ENCODE measurements at places on chromosomes 7 and 10.

- no peaks in the 10 kb centered on the region for H3K27me3 ChIP-seq
- H3K27ac ChIP-seq: no peak overlapping the region
- H3K36me3 ChIP-seq: no peaks in the 10 kb centered on the region
Observed at GRCh38 chr10:69757553-69758309, 44.0 kb upstream of the COL13A1 start.

- no peaks in the 10 kb centered on the region for H3K36me3 ChIP-seq
- peaks cover 5% of the 10 kb centered on the region for H3K4me1 ChIP-seq
- no peak overlapping the region for H3K27ac ChIP-seq
- no peak overlapping the region for H3K4me3 ChIP-seq
- DNase-seq: no peak
- peaks cover 53% of the 10 kb centered on the region for H3K27me3 ChIP-seq
Observed at GRCh38 chr7:103990991-103991390, 1.5 kb upstream of the RELN start.

GRCh38 chr10:58502956-58503355 is 9.7 kb upstream of the BICC1 start:
- no peaks in the 10 kb centered on the region for H3K27me3 ChIP-seq
- H3K4me3 ChIP-seq: no peak overlapping the region
- no peak for DNase-seq
- no peaks in the 10 kb centered on the region for H3K4me1 ChIP-seq
- H3K36me3 ChIP-seq: no peaks in the 10 kb centered on the region
- H3K27ac ChIP-seq: no peak overlapping the region

DNA sequence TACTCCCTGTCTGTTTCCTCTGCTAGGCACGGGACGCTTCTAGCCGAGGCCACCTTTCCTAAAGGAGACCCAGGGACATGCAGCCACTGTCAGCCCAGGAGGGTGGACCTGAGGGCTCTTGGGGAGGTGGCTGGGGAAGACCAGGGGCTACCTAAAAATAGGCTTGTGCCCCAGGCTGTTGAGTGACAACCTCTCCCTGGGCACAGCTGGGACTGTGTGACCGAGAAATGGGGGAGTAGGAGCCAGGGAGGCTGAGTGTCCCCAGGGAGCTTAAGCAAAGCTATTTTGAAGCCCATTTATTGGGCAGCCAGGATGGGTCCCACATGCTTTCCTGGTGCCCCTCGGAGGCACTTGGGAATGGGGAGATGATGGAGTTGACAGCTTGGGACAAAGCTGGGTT is 63.8 kb downstream of the CALML3 start:
- H3K36me3 ChIP-seq: no peaks in the 10 kb centered on the region
- H3K27ac ChIP-seq: no peak overlapping the region
- no peak overlapping the region for H3K4me3 ChIP-seq
- H3K4me1 ChIP-seq: peaks cover 5% of the 10 kb centered on the region

DNA sequence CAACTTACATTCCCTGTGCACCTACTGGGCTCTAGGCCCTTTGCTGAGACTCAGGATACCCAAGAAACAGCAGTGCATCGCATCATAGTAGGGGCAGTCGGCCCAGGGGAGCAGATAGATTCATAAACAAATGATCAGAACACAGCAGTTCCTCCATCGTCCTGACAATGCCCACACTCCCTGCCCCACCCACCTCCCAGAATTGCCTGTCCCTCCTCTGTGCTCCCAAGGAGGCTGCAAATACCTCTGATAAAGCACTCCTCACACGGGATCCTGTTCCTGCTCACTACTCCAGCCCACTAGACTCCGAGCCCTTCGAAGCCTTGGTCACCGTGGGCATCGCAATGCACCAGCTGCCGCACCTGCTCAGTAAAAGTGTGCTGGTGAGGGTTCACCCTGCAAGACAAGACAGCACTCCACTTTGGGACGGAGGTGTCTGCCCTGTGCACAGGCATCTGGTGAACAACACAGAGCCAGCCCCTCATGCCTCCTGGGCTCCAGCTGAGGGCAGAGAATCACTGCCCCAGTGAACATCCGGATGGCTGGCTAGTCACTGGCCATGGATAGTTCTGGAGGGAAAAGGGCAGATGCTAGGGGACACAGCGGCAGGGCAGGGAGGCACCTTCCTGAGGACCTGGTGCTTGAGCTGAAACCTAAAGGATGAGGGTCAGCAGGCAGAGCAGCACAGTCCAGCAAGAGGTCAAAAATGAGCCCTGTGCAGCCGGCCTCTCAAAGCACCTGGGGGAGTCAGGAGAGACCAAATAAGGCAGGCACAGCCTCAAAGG is 60.7 kb downstream of the TNS3 start:
- H3K4me3 ChIP-seq: no peak overlapping the region
- DNase-seq: no peak
- no peak overlapping the region for H3K27ac ChIP-seq
- no peaks in the 10 kb centered on the region for H3K4me1 ChIP-seq
- H3K27me3 ChIP-seq: peaks cover 3% of the 10 kb centered on the region
- no peaks in the 10 kb centered on the region for H3K36me3 ChIP-seq

- H3K27ac ChIP-seq: no peak overlapping the region
- no peaks in the 10 kb centered on the region for H3K27me3 ChIP-seq
- no peaks in the 10 kb centered on the region for H3K36me3 ChIP-seq
- no peak for DNase-seq
- H3K4me1 ChIP-seq: no peaks in the 10 kb centered on the region
- H3K4me3 ChIP-seq: no peak overlapping the region
Observed at GRCh38 chr7:20193242-20193777, 23.9 kb downstream of the MACC1 start.

DNA sequence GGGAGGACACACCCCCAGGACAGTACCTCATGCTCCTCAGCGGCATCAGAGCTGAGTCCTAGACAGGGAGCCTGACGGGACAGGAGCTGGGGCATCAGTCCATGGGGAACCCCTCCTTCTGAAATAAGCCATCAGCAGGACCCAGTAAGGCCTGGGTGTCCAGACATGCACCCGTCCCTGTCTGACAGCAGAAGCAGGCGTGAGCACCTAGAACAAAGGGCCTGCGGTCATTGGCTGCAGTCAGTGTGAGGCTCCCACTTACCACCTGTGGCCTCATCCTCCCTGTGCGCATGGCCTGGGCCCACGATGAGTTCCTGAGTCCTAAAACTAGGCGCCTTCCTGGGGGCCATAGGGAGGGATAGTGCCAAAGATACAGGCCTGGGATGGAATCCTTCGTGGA is 484.7 kb downstream of the PTPRN2 start:
- H3K27ac ChIP-seq: no peak overlapping the region
- H3K27me3 ChIP-seq: peaks cover 4% of the 10 kb centered on the region
- no peak overlapping the region for H3K4me3 ChIP-seq
- DNase-seq: no peak
- no peaks in the 10 kb centered on the region for H3K4me1 ChIP-seq

DNA sequence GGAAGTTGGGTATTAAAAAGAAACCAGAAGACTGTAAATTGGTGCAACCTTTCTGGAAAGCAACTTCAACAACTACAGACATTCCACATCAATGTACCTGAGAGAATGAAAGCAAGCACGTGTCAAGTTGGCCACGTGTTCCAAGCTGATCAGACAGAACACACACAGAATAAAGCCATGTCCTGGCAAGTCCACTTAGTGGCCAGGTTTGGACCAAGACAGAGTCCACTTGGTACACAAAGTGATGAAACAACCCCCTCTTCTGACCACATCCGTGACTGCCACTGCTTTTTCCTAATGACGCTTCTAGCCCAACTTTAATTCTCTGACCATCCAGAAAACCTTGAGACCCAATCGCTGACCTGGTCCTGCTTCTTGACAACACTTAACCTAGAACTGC is 109.4 kb downstream of the ABLIM1 start:
- no peak overlapping the region for H3K27ac ChIP-seq
- H3K4me1 ChIP-seq: peaks cover 53% of the 10 kb centered on the region
- H3K36me3 ChIP-seq: no peaks in the 10 kb centered on the region
- no peaks in the 10 kb centered on the region for H3K27me3 ChIP-seq
- no peak overlapping the region for H3K4me3 ChIP-seq

- no peak for DNase-seq
- H3K4me3 ChIP-seq: no peak overlapping the region
- no peaks in the 10 kb centered on the region for H3K36me3 ChIP-seq
- no peak overlapping the region for H3K27ac ChIP-seq
- H3K4me1 ChIP-seq: no peaks in the 10 kb centered on the region
Observed at GRCh38 chr10:128969551-128969950, 497.5 kb upstream of the MGMT start.

DNA sequence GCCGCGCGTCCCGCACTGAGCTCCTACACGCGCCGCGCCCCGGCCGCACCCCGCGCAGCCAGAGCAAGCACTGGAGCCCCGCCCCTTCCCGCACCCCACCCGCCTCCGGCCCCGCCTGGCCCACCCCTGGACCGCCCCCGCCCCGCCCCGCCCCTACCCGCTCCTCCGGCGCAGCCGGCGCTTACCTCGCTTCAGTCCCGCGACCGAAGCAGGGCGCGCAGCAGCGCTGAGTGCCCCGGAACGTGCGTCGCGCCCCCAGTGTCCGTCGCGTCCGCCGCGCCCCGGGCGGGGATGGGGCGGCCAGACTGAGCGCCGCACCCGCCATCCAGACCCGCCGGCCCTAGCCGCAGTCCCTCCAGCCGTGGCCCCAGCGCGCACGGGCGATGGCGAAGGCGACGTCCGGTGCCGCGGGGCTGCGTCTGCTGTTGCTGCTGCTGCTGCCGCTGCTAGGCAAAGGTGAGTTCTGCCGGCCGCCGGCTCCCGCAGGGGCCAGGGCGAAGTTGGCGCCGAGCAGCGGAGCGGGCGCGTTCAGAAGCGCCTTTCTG is at the start of gene RET:
Gene RET (plus strand): TSS at position 194 of the 545 bp plus-strand sequence. CDS start 190 bp downstream, at position 384.
- no peak for DNase-seq
- H3K4me1 ChIP-seq: peaks cover 10% of the 10 kb centered on the region

DNA sequence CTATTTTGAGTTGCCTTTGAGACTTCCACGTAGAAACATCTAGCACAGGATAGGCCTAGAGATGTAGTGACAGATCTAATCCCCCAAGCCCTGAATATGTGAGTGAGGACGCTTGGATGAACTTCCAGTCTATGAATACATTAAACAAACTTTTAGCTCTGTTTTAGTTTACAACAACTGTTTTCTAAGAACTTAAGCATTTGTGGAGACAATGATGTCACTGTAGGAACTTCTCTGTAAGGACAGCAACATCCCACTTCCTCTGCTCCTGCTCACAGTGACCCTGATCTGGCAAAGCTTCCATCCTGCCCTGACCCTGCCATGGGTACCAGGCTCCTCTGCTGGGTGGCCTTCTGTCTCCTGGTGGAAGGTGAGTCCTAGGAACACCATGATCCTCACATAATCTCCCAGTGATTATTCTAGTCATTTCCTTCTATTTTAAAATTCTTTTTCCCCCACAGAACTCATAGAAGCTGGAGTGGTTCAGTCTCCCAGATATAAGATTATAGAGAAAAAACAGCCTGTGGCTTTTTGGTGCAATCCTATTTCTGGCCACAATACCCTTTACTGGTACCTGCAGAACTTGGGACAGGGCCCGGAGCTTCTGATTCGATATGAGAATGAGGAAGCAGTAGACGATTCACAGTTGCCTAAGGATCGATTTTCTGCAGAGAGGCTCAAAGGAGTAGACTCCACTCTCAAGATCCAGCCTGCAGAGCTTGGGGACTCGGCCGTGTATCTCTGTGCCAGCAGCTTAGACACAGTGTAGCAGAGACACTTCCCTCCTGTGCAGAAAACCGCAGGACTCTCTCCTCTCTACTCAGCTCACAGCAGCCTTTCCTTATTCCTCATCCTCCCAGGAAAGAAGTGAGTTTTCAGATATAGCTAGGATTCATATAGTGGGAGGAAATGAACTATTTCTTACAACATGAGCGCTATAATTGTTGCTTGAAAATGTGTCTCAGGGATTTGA is 194.4 kb upstream of the PRSS1 start:
- no peaks in the 10 kb centered on the region for H3K27me3 ChIP-seq
- no peak for DNase-seq
- H3K4me3 ChIP-seq: no peak overlapping the region
- peaks cover 3% of the 10 kb centered on the region for H3K4me1 ChIP-seq
- H3K27ac ChIP-seq: no peak overlapping the region
- H3K36me3 ChIP-seq: no peaks in the 10 kb centered on the region

DNA sequence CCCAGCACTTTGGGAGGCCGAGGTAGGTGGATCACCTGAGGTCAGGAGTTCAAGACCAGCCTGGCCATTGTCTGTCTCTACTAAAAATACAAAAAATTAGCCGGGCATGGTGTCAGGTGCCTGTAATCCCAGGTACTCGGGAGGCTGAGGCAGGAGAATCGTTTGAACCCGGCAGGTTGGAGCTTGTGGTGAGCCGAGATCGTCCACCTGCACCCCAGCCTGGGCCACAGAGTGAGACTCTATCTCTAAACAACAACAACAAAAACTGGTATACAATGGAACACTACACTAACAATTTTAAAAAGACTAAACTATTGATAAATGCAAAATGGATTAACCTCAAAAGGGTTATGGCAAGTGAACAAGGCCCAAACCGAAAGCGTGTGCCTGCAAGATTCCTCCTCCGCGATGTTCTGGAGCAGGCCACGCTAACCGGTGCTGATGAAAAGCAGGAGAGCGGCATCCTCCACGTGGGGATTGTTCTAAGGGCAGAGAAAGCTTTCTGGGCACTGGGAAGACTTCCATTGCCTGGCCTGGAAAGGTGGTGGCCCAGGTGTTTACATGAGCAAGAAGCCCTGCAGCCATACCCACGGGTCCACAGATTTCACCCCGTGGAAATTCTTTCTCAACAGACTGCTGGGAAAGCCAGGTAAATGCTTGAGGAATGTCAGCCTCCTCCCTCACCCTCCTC is 53.8 kb downstream of the PDGFA start:
- no peaks in the 10 kb centered on the region for H3K36me3 ChIP-seq
- H3K27ac ChIP-seq: no peak overlapping the region
- H3K27me3 ChIP-seq: no peaks in the 10 kb centered on the region
- no peaks in the 10 kb centered on the region for H3K4me1 ChIP-seq
- no peak for DNase-seq
- H3K4me3 ChIP-seq: no peak overlapping the region

DNA sequence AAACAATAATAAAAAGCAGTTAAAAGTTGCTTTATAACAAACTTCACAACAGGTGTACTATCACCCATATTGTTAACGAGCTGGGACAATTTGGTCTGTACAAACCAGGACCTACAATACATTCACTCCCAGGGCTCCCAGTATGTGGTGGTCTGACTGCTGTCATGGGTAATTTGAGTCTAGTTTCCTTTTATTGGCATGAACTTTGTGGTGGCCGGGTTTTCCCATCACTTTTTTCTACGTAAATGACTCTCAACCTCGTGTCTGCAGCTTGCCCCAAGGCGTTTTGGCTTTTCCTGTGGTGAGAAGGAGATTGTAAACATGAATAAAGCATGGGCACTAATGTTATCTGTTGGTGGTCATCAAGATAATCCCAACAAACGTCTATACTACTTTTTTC is 118.7 kb upstream of the CDK6 start:
- no peaks in the 10 kb centered on the region for H3K27me3 ChIP-seq
- H3K36me3 ChIP-seq: no peaks in the 10 kb centered on the region
- no peak for DNase-seq
- H3K27ac ChIP-seq: no peak overlapping the region
- H3K4me1 ChIP-seq: no peaks in the 10 kb centered on the region

GRCh38 chr7:17022920-17023319 is 141.1 kb upstream of the AGR3 start:
- H3K36me3 ChIP-seq: no peaks in the 10 kb centered on the region
- no peak overlapping the region for H3K4me3 ChIP-seq
- H3K27me3 ChIP-seq: no peaks in the 10 kb centered on the region
- peaks cover under 1% of the 10 kb centered on the region for H3K4me1 ChIP-seq
